OCI-LY7 (cell line): ENCODE measurements at places on chromosomes 2 and 18. TPM values are rescaled to one million over a fixed set of nuclear protein-coding genes. Genes with fewer than 3 reads are reported as not detected.
A peak's percentile ranks its signal among the peaks of the same experiment; 100 is the strongest.

DNA sequence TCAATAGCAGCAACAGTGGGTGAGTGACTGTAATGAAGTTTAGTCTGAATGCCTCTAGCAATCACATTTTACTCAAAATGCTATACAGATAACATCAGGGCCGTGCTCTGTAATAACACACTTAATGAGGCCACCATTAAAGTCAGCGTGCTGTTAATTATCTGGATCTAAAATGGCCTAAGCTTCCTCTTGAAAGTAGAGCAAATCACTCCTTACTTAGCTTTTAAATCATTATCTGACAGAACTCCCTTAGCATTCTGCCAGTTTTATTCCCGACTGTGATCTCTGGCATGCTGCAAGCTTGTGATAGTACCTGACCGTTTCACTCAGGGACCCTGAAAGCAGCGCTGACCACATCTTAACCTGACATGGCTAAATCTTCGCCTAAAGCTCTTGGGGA lies 9.0 kb downstream of the RPS7 start:
- DNase-seq = no peak

Gene RNU2-63P
- 4.8 and 17.9 TPM in 2 replicates for total RNA-seq

DNA sequence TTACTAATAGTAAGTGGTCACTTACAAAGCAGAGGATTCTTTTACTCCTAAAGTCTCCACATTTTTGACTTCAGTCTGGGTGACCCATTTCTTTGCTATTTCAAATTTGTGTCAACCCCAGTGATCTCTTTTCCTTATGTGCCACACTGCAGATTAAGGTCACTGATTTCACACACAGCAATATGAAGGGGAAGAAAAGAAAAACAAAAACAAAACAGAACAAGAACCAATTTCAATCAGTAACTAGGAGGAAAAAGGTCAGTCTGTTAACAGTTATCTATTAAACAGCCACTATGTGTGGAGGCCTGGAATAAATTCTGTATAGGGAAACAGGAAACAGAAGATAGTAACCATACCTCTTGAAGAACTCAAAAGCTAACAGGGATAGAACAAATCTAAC lies 72.0 kb upstream of the ACVR2A start:
- DNase-seq = no peak

DNA sequence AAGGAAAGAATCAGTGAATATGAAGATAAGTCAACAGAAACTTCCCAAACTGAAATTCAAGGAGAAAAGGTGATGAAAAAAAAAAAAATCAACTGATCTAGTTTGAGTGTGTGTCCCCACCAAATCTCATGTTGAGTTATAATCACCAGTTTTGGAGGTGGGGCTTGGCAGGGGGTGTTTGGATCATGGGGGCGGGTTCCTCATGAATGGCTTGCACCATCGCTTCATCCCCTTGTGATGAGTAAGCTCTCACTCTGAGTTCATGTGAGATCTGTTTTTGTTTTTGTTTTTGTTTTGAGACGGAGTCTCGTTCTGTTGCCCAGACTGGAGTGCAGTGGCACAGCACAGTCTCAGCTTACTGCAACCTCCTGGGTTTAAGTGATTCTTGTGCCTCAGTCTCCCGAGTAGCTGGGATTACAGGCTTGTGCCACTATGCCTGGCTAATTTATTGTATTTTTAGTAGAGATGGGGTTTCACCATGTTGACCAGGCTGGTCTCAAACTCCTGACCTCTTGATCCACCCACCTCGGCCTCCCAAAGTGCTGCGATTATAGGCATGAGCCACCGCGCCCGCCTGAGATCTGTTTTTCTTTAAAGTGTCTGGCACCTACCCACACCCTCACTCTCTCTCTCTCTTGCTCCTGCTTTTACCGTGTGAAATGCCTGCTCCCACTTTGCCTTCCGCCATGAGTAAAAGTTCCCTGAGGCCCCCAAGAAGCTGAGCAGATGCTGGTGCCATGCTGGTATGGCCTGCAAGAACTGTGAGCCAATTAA lies 4.0 kb upstream of the SLC66A2 start:
- DNase-seq = no peak

GRCh38 chr2:202778217-202778616 lies 93.3 kb downstream of the ICA1L start:
- no peak for DNase-seq

DNA sequence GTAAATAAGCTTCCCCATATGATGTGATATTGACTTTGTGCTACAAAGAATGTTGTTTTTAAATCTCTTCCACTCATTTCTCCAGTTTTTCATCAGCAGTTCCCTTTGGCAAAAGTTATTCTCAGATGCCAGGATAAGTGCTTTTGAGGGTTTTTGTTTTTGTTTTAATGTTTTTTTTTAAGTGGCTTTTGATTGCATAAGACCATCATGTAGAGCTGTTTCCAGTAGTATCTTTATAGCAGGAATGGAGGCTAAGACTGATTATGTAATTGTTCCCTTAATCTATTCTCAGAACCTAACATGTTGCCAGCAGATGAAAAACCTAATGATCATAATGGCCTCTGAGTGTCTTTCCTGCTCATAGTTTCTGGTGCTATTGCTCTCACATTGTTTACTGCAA lies 77.9 kb downstream of the CABLES1 start:
- no peak for DNase-seq

- peak; percentile 91 for DNase-seq
Measured at GRCh38 chr18:13464432-13465123, 246.0 kb downstream of the LDLRAD4 start.

Gene DLGAP1
- not detected in 2 replicates for total RNA-seq

GRCh38 chr2:83970217-83970929 lies 488.7 kb downstream of the SUCLG1 start:
- no peak for DNase-seq

DNA sequence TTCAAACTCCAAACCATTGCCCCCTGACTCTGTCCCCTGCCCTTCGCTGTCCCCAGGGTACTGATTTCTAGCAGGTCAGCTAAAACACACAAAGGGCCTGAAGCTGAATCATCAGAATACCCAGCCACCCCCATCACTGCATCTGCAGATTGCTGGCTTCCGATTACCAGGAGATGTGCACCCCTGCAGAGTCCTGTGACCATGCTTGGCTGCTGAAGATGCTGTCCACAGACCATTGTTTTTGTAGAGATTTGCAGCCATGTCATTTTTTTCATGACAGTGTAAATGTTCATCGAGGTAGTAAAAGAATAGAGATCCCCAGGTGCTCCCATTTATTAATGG lies 463.3 kb downstream of the STK39 start:
- no peak for DNase-seq

- DNase-seq = no peak
Measured at GRCh38 chr2:225398372-225398771, 1.1 kb upstream of the NYAP2 start.

DNA sequence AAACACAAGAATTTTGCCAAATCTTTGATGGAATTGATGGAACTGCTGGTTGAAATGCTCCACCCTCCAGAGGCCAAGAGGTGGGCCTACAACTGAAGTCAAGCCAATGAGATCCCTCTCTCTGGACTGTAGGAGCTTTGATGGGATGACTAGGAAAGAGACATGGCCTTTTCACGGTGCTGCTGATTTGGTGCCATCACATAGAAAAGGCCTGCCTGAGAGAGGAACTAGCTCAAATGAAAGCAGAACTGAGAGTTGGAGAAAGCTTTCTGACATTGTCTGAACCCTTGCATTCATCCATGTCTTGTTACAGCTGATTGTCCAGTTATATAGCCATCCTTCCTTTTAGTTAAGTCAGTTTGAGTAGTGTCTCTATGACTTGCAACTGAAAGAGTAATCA lies 283.8 kb upstream of the LYPD1 start:
- DNase-seq = peak; percentile 37

- DNase-seq = no peak
Measured at GRCh38 chr18:59148192-59148591, 8.5 kb downstream of the SEC11C start.

GRCh38 chr18:37282386-37283037 lies 283.1 kb downstream of the CELF4 start:
- no peak for DNase-seq
